HT1080 (cell line): ENCODE measurements at places on chromosomes 5 and 9. TPM values are rescaled to one million over a fixed set of nuclear protein-coding genes. Genes with fewer than 3 reads are reported as not detected.
A peak's percentile ranks its signal among the peaks of the same experiment; 100 is the strongest.

DNA sequence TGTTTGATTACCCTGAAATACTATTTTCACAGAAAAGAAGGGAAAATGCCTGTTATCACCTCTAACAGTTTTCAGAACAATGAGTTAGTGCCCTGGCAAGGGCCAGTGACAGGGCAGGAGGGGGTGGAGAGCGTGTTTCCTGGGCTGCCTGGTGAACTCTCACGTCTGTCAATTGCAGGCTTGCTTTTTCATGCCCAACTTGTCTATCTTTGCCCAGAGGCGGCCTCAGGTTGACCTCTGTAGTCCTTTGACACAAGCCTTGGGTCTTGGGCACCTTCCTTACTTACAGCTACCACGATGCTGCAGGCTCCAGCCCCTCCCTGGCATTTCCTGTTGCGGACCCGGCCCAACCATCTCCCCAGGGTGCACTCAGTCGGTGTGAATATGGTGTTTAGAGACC is 2.2 kb upstream of the CEL start:
- no peak for DNase-seq

GRCh38 chr5:20044460-20044859 is 56.5 kb upstream of the CDH18 start:
- no peak for DNase-seq

- DNase-seq: no peak
Measured at GRCh38 chr9:105697871-105698270, 3.5 kb downstream of the TMEM38B start.

DNA sequence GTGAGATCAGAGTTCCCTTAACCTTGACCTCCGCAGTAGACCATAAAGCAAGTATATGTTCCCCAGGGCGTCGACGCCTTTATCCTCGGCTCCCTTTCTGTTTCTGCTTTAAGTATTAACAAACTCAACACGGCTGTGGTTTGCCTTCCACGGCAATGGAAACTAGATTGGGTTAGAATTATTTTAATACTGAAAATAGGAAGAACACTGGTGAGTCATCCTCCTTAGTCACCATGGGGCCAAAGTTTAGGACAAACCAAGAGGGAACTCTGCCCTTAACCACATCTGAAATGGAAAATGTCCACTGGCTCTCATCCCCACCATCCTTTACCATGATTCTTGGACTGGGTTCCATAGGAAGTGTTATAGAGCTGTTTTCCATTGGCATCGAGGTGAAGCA is 386.1 kb downstream of the ACTL7B start:
- peak; percentile 81 for DNase-seq

GRCh38 chr5:134851307-134851923 is 5.6 kb downstream of the C5orf24 start:
- DNase-seq: peak; percentile 57

Gene PRDM9
- not detected in 2 replicates for total RNA-seq

Gene ENDOG
- 22.0 and 29.3 TPM in 2 replicates for total RNA-seq
